Thyroid gland (tissue), 4 donors: ENCODE measurements at places on chromosomes 11 and 22.

GRCh38 chr11:26901162-26901561 lies 92.8 kb upstream of the FIBIN start:
- no peak for DNase-seq

GRCh38 chr11:109851780-109852390 lies 241.3 kb upstream of the ZC3H12C start:
- no peak for DNase-seq

DNA sequence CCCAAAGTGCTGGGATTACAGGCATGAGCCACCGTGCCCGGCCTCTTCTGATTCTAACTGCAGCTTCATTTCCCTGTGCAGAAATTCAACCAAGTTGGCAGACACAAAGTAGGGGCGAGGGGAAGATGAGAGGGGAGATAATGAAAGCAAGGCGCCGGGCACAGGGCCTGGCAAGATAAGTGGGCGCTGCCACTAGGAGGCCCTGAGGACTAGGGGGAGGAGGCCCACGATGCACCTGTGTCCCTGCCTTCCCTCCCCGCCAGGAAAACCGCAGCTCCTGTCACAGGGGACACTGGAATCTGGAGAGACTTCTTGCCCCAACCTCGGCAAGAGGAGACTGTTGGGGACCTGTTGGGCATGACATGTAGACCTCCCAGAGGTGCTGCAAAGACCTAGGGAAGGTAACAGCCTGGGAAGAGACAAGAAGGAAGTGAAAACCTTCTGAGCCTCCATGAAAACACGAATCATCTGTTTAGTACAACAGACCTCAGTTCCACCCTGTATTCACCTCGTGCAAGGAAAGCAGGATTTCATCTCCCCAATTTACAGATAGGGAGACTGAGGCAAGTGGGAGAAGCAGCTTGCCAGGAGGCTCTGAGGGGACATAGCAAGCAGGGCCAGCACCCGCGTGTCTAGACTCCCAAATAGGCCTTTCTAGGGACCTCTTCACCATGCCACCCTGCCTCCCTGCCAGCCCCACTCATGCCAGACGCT lies 3.1 kb upstream of the LGALS1 start:
- no peak for DNase-seq

DNA sequence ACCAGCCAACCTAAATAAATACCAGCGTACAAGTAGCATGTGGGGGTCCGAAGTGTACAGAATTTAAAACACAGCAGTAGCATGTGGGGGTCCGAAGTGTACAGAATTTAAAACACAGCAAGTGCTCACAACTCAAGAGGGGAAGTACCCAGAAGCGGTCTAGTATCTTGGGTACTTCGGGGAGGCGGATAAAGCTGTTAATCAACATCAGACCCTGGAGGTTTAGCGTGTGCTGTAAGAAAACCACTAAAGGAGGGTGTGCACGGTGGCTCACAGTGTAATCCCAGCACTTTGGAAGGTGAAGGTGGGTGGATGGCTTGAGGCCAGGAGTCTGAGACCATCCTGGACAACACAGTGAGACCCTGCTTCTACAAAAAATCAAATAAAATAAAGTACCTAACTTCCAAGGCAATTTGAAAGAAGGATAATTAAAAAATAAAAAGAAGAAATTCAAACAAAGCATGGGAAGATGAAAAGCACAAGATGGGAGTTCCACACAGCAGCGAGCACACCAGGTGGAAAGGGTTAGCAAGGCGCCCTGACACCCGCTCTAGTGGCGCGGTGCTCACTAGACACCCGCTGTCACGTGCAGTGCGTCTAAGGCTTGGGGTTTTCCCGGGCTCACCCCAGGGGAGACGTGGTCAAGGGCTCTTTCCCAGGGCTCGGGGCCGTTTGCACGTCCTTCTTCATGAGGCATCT lies 35.0 kb upstream of the MOB2 start:
- DNase-seq, result no peak

DNA sequence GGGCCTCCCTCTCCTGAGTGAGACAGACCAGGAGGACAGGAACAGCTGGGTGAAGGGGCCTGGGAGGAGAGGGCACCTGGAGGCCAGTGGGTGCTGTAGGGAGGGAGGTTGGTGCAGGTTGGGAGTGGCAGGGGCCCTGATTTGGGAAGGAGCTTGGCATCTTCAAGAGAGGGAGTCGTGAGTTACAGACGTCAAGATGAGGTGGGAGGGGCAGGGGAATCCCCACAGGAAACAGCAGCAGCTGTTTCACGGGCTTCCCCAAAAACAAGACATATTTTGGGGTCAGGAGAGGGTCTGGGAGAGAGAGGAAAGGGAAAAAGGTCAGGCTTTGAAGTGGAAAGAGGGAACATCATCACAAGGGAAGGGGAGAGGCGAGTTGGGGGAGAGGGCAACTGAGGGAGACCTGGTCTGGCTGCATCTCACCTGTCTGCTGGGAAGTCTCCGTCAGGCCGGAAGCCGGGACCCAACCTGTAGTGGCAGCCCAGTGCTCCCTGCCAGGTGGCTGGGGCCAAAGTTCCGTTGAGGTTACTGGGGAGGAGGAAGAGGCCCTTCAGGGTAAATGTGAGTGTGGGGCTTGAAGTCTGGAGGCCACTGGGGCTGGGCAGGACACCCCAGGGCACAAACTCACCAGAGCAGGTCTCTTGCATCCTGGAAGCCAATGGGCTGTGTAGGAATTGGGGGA lies 4.4 kb downstream of the NAALADL1 start:
- DNase-seq, result no peak

DNA sequence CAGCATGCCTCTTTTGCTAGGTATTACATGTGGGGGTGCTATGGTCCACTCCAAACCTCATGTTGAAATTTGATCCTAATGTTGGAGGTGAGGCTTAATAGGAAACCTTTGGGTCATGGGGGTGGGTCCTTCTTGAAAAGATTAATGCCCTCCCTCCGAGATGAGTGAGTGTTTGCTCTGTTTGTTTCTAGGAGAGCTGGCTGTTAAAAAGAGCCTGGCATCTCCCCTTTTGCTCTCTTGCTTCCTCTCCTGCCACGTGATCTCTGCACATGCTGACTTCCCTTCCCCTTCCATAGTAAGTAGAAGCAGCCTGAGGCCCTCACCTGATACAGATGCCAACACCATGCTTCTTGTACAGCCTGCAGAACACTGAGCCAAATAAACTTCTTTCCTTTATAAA lies 104.5 kb downstream of the FAT3 start:
- no peak for DNase-seq

GRCh38 chr11:116460156-116460920 lies 312.4 kb downstream of the BUD13 start:
- DNase-seq, result no peak
